Smooth muscle cell of the pulmonary artery (primary cell): ENCODE measurements at places on chromosomes 7 and 10. TPM values are rescaled to one million over a fixed set of nuclear protein-coding genes. Genes with fewer than 3 reads are reported as not detected.

The NUTM2B gene
- 0.30 and 0.39 TPM in 2 replicates for total RNA-seq

The SPDYE9 gene
- not detected in 2 replicates for total RNA-seq

The CCDC126 gene
- total RNA-seq, result 8.3 and 8.7 TPM in 2 replicates

The LBX1 gene
- total RNA-seq, result not detected in 2 replicates

The DRGX gene
- not detected in 2 replicates for total RNA-seq

The VSTM4 gene
- 2.8 and 8.2 TPM in 2 replicates for total RNA-seq

The MASTL gene
- 6.9 and 7.9 TPM in 2 replicates for total RNA-seq

The GHRHR gene
- total RNA-seq, result not detected in 2 replicates

The NSUN6 gene
- 5.7 and 6.1 TPM in 2 replicates for total RNA-seq

The GLCCI1 gene
- 7.8 and 14.6 TPM in 2 replicates for total RNA-seq

The AS3MT gene
- 5.0 and 6.9 TPM in 2 replicates for total RNA-seq

The TAS2R41 gene
- total RNA-seq, result not detected in 2 replicates

The ZPBP gene
- not detected in 2 replicates for total RNA-seq

The LRIT2 gene
- not detected in 2 replicates for total RNA-seq

The NPFFR1 gene
- total RNA-seq, result not detected in 2 replicates

The HOXA6 gene
- total RNA-seq, result 1.4 TPM in 1 of 2 replicates, not detected in the other

The CALML3 gene
- not detected in 2 replicates for total RNA-seq

The KLLN gene
- 0.46 and 0.52 TPM in 2 replicates for total RNA-seq

The ICA1 gene
- total RNA-seq, result 0.13 and 0.52 TPM in 2 replicates

The PDZD7 gene
- total RNA-seq, result 2.8 and 5.5 TPM in 2 replicates

The JAZF1 gene
- total RNA-seq, result 9.7 and 11.7 TPM in 2 replicates

The ASIC3 gene
- 0.26 TPM in 2 replicates for total RNA-seq

The UCMA gene
- not detected in 2 replicates for total RNA-seq

The SPDYE11 gene
- not detected in 2 replicates for total RNA-seq

The ANKRD30A gene
- total RNA-seq, result not detected in 2 replicates

The BMI1 gene
- 52.6 and 72.2 TPM in 2 replicates for total RNA-seq

The PLAU gene
- total RNA-seq, result 73.5 and 110 TPM in 2 replicates

The PPP1R9A gene
- 0.07 and 0.78 TPM in 2 replicates for total RNA-seq

The SLC26A5 gene
- not detected in 2 replicates for total RNA-seq

The TCF7L2 gene
- 3.7 and 6.2 TPM in 2 replicates for total RNA-seq

The CCDC172 gene
- not detected in 2 replicates for total RNA-seq

The CHCHD1 gene
- 9.2 and 12.7 TPM in 2 replicates for total RNA-seq

The ADCYAP1R1 gene
- total RNA-seq, result not detected in 2 replicates

The TCERG1L gene
- total RNA-seq, result not detected in 2 replicates

The INA gene
- total RNA-seq, result 0.33 and 1.3 TPM in 2 replicates

The HGF gene
- total RNA-seq, result 51.1 and 342 TPM in 2 replicates

The ECD gene
- 19.8 and 21.4 TPM in 2 replicates for total RNA-seq

The DYNC1I1 gene
- 1.0 and 1.5 TPM in 2 replicates for total RNA-seq

The ADRB1 gene
- not detected in 2 replicates for total RNA-seq

The ARHGAP22 gene
- total RNA-seq, result 85.4 and 107 TPM in 2 replicates

The ZNF138 gene
- total RNA-seq, result 2.2 and 2.3 TPM in 2 replicates

The URGCP gene
- 29.5 and 35.7 TPM in 2 replicates for total RNA-seq

The CTNNA3 gene
- total RNA-seq, result 0.03 and 0.13 TPM in 2 replicates

The XPNPEP1 gene
- 185 and 226 TPM in 2 replicates for total RNA-seq

The FMC1 gene
- 3.6 and 4.8 TPM in 2 replicates for total RNA-seq

The TSC22D4 gene
- total RNA-seq, result 20.6 and 21.5 TPM in 2 replicates
